ENCODE measurements at places on chromosomes 11 and 22. TPM values are rescaled to one million over a fixed set of nuclear protein-coding genes. Genes with fewer than 3 reads are reported as not detected.

- no peak for DNase-seq
- no peaks in the 10 kb centered on the region for H3K4me1 ChIP-seq
- H3K27ac ChIP-seq, result no peak overlapping the region
- no peaks in the 10 kb centered on the region for H3K36me3 ChIP-seq
- peaks cover 19% of the 10 kb centered on the region for H3K27me3 ChIP-seq
These were observed 47.5 kb upstream of the GALNT18 start for GRCh38 chr11:11669233-11669846.

Gene TMEM86A
- total RNA-seq, result 0.25 TPM

DNA sequence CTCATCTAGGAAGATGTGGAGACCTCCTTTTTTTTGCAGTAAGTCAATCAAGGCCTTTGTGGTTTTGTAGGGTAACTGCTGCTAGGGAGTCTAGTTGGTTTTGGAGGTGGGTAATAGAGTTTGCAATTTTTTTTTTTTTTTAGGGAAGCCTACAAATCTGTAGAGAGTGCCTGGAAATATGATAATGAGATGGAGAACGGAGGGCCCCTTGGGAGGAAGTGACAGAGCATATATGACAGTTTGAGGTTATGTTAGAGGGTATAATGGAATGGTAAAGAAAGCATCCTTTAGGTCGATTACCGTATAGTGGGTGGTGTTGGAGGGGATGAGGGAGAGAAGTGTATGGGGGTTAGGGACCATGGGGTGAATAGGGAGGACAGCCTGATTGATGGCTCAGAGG, 98.3 kb downstream of the ELP4 start:
- no peaks in the 10 kb centered on the region for H3K27me3 ChIP-seq
- H3K4me3 ChIP-seq, result no peak overlapping the region
- no peaks in the 10 kb centered on the region for H3K4me1 ChIP-seq
- DNase-seq, result no peak
- H3K27ac ChIP-seq, result no peak overlapping the region

- peaks cover 3% of the 10 kb centered on the region for H3K36me3 ChIP-seq
- peaks cover 4% of the 10 kb centered on the region for H3K4me1 ChIP-seq
- H3K4me3 ChIP-seq, result no peak overlapping the region
- DNase-seq, result no peak
- H3K27ac ChIP-seq, result no peak overlapping the region
These were observed 20.8 kb downstream of the FADS3 start for GRCh38 chr11:61870541-61871031.

- no peak overlapping the region for H3K27ac ChIP-seq
- no peaks in the 10 kb centered on the region for H3K27me3 ChIP-seq
- no peak overlapping the region for H3K4me3 ChIP-seq
- H3K4me1 ChIP-seq, result peaks cover 8% of the 10 kb centered on the region
- peak; percentile 28 for DNase-seq
- peaks cover 33% of the 10 kb centered on the region for H3K36me3 ChIP-seq
These were observed 13.7 kb downstream of the MFNG start for GRCh38 chr22:37472418-37473006.

Gene MFNG
- total RNA-seq, result 193 TPM

DNA sequence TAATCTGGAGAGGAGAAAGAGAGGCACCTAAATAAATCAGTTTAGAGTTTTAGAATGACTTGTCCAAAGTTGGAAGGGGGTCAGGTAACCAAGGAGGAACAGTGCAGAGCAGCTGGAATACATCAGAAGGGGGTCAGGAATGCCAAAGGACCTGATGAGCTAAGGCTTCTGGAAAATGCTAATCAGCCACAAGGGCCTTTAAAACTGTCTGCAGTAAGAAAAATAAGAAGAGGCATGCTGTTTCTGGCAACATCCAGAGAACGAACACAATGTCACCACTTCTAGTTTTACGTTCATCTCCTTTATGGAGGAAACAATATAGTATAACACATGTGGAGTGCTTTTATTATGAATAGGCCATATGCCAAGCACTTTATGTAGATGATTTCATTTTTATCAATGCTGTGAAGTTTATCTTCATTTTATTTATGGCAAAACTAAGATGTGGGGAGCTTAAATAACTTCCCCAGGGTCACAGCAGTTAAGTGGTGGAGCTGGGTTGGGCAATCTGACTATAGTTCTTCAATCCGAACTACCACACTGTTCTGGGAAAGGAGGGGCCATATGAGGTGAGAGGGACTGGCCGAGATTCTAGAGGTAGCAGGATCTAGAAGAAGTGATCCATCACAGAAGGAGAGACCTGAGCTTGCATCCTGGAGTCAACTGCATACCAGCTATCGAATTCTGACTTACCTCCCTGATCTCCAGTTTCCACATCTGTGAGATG, 22.6 kb downstream of the ACO2 start:
- peaks cover 21% of the 10 kb centered on the region for H3K4me1 ChIP-seq
- no peak overlapping the region for H3K27ac ChIP-seq
- H3K36me3 ChIP-seq, result no peaks in the 10 kb centered on the region
- H3K4me3 ChIP-seq, result no peak overlapping the region

DNA sequence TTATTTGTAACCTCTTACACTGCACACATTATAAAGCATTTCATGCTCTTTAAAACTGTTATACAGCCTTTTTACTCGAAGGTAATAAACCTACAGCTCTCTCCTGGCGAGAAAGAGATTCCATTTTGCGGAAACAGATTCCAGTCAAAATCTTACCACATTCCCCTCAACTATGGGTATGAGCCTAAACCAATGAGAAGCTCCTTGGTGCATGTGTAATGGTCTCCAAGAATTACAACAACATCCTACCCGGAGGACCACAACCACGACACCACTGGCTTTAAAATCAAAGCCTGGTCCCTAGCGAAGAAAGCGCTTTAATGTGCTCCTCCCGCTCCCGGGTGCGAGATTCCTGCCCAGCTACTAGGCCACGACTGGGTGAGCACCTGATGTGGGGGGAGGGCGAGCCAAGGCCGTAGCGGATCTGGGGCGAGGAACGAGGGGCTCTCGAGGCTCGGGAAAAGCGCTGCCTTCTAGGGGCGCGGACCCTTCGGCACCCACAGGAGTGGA, 821 bp downstream of the CELF1 start:
- peak; percentile 33 for DNase-seq
- H3K27me3 ChIP-seq, result no peaks in the 10 kb centered on the region
- peak overlapping the region; percentile 99 for H3K27ac ChIP-seq
- peaks cover 37% of the 10 kb centered on the region for H3K4me1 ChIP-seq

Gene THOC5
- total RNA-seq, result 71.7 TPM

DNA sequence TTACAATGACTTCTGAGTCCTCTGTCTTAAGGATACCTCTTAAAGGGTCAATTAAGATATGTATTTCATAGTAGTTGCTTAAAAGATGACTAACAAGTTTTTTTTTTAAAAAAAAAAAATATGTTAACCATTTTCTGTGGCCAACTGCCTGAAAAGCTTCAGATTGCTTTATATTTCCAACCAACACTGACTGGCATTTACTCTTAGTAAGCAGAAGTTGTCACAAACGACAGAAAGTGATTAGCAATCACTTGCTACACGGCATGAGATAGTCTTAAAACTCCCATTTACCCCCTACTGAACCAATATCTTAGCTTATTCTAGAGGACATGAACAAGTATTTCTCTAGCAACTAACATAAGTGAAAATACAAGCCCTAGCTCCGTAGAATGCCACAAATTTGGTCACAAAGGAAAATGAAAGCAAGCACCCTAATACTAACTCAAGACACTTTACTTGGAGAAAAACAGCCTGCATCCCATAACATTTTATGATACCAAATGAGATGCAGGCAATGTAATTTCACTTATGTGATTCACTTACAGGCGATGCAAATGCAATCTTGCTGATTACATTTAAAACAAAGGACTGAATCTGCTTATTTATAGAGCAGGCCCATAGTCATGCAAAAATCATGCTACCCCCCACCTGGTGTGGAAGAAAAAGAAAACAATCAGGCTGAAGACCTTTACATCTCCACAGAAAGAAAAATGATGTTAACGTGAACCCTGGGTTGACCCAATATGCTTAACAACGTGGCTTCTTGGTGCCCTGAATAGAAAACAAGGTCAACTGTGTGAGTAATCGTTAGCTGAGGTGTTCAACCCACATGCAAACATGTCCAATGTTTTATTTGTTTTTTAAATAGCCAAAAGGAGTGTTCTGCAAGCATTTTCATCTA, 25.7 kb downstream of the MPPED2 start:
- peaks cover 7% of the 10 kb centered on the region for H3K4me1 ChIP-seq
- DNase-seq, result no peak
- peaks cover 4% of the 10 kb centered on the region for H3K27me3 ChIP-seq
- no peak overlapping the region for H3K4me3 ChIP-seq
- no peak overlapping the region for H3K27ac ChIP-seq
- H3K36me3 ChIP-seq, result no peaks in the 10 kb centered on the region

- peaks cover 31% of the 10 kb centered on the region for H3K4me1 ChIP-seq
- H3K27ac ChIP-seq, result no peak overlapping the region
- no peaks in the 10 kb centered on the region for H3K27me3 ChIP-seq
- H3K36me3 ChIP-seq, result peaks cover 35% of the 10 kb centered on the region
- H3K4me3 ChIP-seq, result peak overlapping the region; percentile 18
These were observed 10.3 kb upstream of the UCP3 start for GRCh38 chr11:74019104-74019738.

Gene SNU13
- total RNA-seq, result 357 TPM

Gene NPTXR
- total RNA-seq, result 0.88 TPM

- no peaks in the 10 kb centered on the region for H3K27me3 ChIP-seq
- H3K4me3 ChIP-seq, result peak overlapping the region; percentile 75
- DNase-seq, result peak; percentile 75
- H3K4me1 ChIP-seq, result peaks cover 5% of the 10 kb centered on the region
- no peaks in the 10 kb centered on the region for H3K36me3 ChIP-seq
These were observed 69.7 kb upstream of the EP300 start for GRCh38 chr22:41022470-41023298.

Gene MUC5B
- not detected for total RNA-seq

- no peak for DNase-seq
- H3K27me3 ChIP-seq, result no peaks in the 10 kb centered on the region
- peaks cover 8% of the 10 kb centered on the region for H3K36me3 ChIP-seq
- H3K4me3 ChIP-seq, result no peak overlapping the region
- no peak overlapping the region for H3K27ac ChIP-seq
These were observed 481.4 kb downstream of the ETS1 start for GRCh38 chr11:128105950-128106349.

DNA sequence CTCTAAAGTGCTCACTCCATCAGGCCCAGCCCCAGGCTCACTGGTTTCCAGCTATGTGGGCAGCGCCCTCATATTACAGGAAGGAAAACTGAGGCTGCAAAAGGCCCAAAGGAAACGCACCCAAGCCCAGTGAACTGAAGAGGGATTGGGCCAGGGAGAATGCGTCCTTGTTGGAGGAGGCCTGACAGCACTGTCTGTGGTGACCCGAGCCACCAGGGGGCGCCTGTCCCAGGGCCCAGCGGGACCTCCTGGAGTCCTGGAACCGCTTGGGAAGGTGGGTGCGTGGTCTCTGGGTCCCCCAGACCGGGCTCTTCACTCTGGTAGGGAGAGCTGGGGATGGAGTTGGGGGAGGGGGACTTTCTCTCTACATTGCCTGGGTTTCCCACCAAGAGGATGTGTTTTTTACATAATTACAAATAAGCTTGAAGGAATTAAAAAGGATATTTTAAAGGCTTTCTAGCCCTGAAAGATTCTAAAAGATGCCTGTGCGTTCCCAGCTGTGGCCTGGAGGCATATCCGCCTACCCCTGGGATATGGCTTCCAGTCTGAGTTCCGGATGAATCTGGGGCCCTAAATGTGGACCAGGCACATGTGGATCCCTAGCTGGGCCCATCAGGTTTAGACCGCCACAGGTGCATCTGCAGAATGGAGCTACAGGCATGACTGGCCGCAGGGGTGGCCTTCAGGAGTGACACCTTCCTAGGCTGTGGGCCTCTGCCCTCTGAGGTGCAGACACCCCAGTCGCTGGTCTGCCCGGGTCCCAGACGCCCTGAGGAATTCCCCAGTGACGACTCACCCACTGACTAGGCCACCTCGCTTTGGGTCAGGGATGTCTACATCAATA, 4.2 kb downstream of the SPI1 start:
- H3K27me3 ChIP-seq, result no peaks in the 10 kb centered on the region
- peaks cover 18% of the 10 kb centered on the region for H3K4me1 ChIP-seq
- H3K36me3 ChIP-seq, result no peaks in the 10 kb centered on the region
- H3K27ac ChIP-seq, result no peak overlapping the region
- no peak overlapping the region for H3K4me3 ChIP-seq

- no peak for DNase-seq
- H3K4me3 ChIP-seq, result no peak overlapping the region
- peaks cover 55% of the 10 kb centered on the region for H3K27me3 ChIP-seq
- peaks cover 1% of the 10 kb centered on the region for H3K36me3 ChIP-seq
- H3K27ac ChIP-seq, result no peak overlapping the region
These were observed 5.9 kb downstream of the ABTB2 start for GRCh38 chr11:34351687-34352469.

- no peaks in the 10 kb centered on the region for H3K27me3 ChIP-seq
- no peak for DNase-seq
- H3K4me3 ChIP-seq, result no peak overlapping the region
- H3K4me1 ChIP-seq, result peaks cover 19% of the 10 kb centered on the region
These were observed 16.5 kb upstream of the MALAT1 start for GRCh38 chr11:65482306-65482850.

- no peaks in the 10 kb centered on the region for H3K36me3 ChIP-seq
- DNase-seq, result peak; percentile 14
- peaks cover 2% of the 10 kb centered on the region for H3K4me1 ChIP-seq
- peaks cover 13% of the 10 kb centered on the region for H3K27me3 ChIP-seq
These were observed 68.4 kb downstream of the TRAF6 start for GRCh38 chr11:36441610-36442208.

DNA sequence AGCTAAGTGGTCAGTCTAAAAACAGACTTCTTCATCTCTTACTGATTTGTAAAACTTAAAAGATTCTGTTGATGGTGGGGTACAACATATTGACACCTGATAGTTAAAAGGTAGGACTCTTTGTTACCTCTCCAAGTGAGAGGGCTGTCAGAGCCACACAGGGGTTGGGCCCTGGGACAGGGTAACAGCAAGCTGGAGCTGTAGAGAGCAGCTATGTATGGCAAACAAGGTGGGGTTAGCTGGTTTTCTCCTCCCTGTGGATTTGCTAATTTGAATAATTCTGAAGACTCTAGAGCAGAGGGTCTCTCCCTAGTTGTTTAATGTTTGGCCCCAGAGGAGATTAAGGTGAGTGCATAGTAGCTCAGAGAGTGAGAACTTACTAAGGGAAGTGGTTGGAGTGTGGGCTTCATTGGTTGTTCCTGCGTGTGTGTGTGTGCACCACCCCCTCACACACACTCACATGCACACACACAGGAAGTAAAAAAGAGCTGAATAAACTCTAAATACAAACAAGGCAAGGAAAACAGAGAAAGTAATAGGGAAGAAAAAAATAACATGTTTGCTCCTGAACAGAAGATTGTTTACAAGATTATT, 9.2 kb upstream of the GAS2 start:
- peaks cover 17% of the 10 kb centered on the region for H3K4me1 ChIP-seq
- no peak overlapping the region for H3K4me3 ChIP-seq
- no peak for DNase-seq
- peak overlapping the region; percentile 15 for H3K27ac ChIP-seq
- no peaks in the 10 kb centered on the region for H3K36me3 ChIP-seq

GRCh38 chr22:44221710-44222475, 41.2 kb downstream of the PARVG start:
- no peak overlapping the region for H3K27ac ChIP-seq
- no peaks in the 10 kb centered on the region for H3K4me1 ChIP-seq
- H3K36me3 ChIP-seq, result no peaks in the 10 kb centered on the region
- H3K27me3 ChIP-seq, result peaks cover under 1% of the 10 kb centered on the region
- no peak overlapping the region for H3K4me3 ChIP-seq

Measured in activated naive CD8-positive, alpha-beta T cell treated with anti-CD3 and anti-CD28 coated beads for 36 hours (primary cell).